ENCODE measurements at places on chromosomes 6 and 20.

DNA sequence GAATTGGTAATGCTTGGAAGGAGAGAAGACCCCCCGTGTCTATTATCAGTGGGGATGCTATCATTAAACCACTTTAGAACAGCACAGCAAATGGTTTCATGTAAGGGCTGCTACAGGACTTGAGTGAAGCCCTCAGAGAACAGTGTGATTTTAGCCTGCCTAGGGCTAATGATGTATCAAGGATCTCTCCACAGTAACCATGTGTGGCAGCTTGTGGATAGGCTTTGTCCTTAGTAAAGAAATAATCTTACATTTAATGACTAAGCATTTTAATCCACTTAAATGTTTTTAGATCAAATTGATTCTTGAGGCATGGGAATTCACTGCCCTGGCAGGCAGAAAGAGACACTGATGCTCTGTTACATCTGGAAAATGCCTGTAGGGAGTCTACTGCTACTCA lies 495.1 kb downstream of the NKAIN2 start:
- DNase-seq, result peak; percentile 29

DNA sequence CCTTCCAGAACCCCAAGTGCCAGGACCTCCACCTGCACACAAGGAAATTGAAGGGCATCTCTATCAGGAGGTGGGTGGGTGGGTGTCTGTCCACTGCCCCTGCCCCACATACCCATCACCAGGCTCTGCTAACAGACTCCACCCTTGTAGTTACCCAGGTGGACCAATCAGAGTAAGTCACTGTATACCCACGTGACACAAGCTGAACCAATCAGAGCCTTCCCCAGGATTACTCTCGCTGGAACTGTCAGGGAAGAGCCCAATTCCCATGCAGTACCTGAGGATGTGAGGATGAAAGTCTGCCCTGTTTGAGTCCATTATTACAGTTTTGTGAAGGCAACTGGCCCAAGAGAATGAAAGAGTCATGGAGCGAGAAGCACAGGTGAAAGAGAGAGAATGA lies 4.2 kb downstream of the OCSTAMP start:
- no peak for DNase-seq

GRCh38 chr6:113385020-113385431 lies 472.1 kb upstream of the MARCKS start:
- no peak for DNase-seq

DNA sequence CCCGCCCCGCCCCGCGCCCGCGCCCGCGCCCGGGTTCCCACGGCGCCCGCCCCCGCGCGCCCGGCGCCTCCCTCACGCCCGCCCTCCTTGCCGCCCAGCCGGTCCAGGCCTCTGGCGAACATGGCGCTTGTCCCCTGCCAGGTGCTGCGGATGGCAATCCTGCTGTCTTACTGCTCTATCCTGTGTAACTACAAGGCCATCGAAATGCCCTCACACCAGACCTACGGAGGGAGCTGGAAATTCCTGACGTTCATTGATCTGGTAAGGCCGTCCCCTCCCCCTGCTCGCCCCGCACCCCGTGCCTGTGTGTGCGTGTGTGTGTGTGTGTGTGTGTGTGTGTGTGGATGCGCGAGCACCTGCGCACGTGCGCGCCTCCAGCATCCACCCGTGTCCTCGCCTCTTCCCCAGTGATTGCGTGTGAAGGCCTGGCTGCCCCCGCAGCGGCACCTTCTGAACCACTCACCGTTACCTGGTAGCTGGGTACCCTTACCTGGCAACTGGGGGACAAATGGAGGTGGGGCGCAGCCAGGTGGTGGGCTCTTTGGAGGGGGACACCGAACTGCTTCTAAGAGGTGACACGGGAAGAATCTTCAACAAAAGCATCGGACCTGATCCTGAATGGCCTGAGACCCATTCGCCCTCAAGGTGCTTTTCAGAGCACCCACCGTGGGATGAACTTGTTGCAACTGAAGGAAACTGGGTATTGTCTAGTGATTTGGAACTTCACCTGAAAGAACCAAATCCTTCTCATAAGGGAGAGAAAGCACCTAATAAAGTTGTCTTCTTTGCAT lies at the start of gene AIG1:
AIG1 (plus strand) TSS at position 84 of the 791 bp plus-strand sequence; CDS start at position 121, 37 bp downstream.
- DNase-seq, result peak; percentile 1

- DNase-seq, result no peak
These were observed 135.1 kb downstream of the B3GAT2 start for GRCh38 chr6:70821751-70822150.

DNA sequence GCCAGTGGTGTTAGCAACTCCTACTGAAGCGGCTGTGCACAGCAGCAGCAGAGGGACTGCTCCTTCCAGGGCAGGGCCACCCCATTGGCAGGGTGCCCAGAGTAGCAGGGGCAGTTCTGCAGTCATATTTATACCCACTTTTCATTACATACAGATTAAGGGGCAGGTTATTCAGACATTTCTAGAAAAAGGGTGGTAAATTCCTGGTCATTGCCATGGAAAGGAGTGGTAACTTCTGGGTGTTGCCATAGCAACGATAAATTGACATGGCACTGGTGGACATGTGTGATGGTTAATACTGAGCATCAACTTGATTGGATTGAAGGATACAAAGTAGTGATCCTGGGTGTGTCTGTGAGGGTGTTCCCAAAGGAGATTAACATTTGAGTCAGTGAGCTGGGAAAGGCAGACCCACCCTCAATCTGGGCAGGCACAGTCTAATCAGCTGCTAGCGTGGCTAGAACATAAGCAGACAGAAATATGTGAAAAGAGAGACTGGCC lies 45.0 kb downstream of the IYD start:
- DNase-seq, result no peak

DNA sequence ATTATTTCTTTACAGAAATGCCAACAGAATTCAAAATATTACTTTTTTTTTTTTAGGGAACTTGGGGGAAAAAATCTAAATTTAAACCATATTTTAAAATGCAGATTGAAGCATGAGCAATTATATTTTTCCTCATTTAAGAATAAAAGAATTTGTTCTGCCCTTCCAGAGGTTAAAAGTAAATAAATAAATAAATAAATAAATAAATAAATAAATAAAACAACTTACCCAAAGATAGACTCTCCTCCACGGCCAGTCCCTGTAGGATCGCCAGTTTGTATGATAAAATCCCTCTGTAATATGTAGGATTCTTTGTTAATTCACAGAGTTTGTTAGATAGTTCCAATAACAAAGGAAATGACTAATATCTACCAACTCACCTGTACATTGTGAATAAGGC lies 4.7 kb downstream of the PPIL4 start:
- DNase-seq, result no peak

- no peak for DNase-seq
These were observed 17.4 kb upstream of the RAB32 start for GRCh38 chr6:146526192-146526591.

DNA sequence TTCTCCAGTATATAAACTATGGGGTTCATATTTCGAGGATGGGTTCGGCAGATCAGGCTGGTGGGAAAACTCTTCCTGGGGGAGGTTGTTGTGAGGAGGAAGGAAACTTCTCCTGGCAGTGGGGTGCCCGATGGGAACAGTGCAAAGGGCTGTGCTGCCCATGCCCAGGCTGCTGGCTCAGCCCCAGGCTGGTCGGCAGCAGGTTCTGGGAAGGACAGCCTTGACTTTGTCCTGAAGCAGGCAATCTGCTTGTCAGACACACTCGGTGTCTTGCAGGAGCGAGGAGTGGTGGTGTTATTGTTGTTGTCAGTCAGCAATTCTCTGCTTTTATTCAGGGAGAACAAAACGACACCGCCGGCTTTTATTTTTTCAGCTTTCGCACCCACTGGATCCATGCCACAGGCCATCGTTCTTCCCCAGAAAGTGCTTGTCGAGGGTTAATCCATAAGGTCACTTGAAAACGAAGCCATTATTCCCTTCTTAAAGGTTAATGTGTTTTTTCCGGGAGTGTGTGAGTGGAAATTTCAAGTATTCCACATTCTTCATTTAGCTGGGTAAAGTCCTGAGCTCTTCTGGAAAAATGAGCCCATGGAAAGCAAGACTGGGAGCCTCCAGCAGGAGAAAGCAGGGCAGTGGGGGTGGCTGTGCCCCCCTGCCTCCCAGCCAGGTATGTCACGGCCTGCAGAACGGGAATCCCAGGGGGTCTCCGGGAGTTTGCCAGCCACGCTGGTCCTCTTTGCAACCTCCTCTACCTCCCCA lies 57.0 kb upstream of the STX16 start:
- no peak for DNase-seq

GRCh38 chr6:101845621-101846020 lies 452.1 kb downstream of the GRIK2 start:
- no peak for DNase-seq

GRCh38 chr20:51541189-51542032 lies 1.1 kb downstream of the NFATC2 start:
- DNase-seq, result peak; percentile 25

DNA sequence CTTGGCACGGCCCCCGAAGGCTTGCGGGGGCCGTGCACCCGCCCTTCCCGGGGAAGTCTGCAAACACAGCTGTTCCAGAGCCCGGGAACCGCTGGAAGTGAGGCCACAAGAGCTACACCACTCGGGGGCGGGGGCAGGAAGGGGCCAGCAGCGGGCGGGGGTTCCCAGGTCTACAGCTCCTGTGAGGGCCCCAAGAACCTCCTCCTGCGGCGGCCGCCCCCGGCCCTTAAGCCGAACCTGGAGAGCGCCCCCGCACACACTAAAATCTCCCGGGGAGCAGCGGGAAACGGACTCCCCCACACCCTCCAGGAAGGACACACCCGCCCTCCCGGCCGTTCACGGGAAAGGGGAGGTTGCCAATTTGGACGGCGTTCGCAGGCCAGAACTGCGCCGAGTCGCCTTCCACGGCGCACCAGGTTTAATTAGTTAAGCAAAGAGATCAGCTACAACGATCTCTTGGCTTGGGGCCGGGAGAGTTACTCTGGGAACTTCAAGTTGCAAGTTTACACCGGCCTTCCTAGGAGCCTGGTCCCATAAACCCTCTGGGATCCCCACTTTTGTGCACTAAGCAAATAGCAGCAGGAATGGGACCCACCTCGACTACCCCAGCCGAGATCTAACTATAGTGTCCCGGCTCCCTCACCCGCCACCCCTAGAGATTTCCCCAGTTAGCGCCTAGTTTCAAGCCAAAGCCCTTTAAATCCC lies 1.7 kb downstream of the JAG1 start:
- no peak for DNase-seq

GRCh38 chr6:119308048-119308570 lies 41.5 kb downstream of the MAN1A1 start:
- no peak for DNase-seq

DNA sequence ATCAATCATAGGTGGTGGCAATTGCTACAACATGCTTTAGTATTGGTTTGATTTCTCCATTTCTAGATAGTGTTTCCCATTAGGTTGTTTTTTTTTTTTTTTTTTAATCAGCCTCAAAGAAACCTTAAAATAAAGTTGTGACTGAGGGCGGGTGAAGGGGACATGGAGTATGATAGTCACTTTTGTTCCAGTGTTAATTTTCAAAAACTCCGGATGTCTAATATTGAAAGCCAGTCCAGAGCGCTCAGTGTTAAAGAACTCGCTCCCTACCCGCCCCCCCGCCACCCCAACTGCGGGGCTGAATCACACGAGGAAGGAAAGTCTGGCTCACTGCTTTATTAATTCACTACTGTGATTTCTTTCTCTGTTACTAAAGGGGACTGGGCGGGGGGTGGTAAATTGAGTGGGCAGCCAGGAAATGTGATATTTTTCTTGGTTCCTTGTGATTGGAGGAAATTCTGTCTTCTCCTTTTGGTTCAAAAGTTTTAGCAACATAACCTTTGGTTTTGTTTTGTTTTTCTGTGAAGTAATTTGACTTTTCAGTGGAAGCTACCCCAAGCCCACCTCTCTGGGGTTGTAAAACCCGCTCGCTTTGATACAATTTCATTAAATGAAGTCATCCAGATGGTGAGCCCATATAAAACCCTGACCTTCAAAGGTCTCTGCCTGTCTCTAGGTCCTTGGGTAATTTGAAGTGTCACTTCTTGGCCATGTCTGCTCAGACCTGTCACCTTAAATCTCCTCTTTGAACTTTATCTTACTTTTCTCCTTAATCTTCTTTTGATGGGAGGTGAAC lies 38.0 kb downstream of the TNFAIP3 start:
- no peak for DNase-seq

- no peak for DNase-seq
These were observed 161.7 kb upstream of the AFDN start for GRCh38 chr6:167664678-167665660.

GRCh38 chr6:52381249-52381648 lies 19.3 kb downstream of the PAQR8 start:
- no peak for DNase-seq

- DNase-seq, result no peak
These were observed 48.7 kb upstream of the FOXQ1 start for GRCh38 chr6:1263039-1263849.

DNA sequence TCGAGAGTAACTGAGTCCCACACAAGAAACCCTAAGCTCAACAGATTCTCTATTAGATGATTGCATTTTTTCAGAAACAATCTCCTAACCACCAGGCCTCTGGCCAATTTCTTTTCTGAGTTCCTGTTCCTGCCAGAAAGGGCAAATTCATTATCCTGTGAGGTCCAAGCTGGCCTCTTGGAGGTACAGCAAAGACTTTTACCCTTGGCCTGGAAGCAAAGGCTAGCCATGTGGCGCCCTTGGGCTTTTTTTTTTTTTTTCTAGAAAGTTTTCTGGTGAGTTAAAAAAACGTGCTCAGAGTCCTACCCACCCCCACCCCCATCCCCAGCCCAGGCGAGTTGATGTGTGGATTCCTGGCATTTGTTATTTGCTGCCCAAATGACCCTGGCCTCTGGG lies 59.0 kb upstream of the EEF1A1 start:
- no peak for DNase-seq

GRCh38 chr20:13277663-13278295 lies 56.7 kb downstream of the ISM1 start:
- DNase-seq, result no peak

GRCh38 chr6:48990739-48991138 lies 472.3 kb downstream of the MMUT start:
- no peak for DNase-seq

- no peak for DNase-seq
These were observed 38.2 kb downstream of the REV3L start for GRCh38 chr6:111444794-111445193.

- no peak for DNase-seq
These were observed 47.6 kb downstream of the PPP1R3G start for GRCh38 chr6:5132731-5133130.
